ENCODE measurements at places on chromosomes 2 and 18.

DNA sequence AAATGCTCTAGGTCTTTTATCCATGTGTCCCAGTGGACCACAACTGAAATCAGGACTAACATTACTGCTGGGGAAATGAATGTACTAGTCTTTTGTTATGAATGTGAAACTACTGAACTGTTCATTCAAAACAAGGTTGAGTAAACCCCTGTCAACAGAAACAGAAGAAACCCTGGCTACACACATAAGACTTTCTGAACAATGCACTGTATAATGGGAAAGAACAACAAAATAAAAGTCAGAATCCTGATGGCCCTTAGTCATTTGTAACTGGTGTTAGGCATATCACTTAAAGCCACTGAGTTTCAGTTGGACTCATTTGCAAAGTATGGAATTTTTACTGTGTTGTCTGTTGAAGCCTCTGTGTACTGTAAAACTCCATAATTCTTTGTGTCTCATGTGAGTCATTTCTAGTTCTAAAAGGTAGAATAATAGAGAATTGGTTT, 77.0 kb upstream of the UBXN4 start:
- peak; percentile 43 for DNase-seq

DNA sequence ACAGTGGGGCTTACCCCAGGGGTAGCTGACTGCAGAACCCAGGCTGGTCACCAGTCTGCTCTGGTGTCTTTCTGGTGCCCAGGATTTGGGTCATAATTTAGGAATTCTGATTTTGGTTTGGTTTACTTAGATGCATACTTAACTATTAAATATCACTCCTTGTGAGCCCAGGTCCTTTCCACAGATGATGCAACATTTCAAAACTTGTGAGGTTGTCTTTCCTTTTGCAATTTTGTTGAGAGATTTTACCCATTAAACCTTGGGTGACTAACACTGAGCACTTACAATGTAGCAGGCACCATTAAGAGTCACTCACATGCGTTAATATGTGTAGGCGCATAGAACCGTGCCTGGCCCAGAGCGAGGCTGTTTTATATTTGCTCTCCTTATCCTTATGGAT, 61.8 kb upstream of the RPL31 start:
- no peak for DNase-seq

DNA sequence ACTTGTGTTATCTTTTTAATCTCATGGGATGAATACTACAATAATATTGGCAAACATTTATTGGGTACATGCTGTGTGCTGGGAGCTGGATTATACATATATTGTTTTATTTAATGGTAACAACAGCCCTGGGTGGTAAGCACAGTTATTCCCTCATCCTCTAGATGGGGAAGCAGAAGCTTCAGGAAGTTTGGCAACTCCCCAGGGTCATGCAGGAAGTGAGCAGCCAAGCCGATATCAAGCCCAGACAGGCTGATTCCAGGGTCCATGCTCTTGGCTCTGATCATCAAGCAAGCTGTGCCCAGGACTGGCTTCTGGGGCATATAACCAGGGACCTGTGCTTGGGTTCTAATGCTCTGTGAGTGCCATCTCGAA, 155.8 kb downstream of the ZNF516 start:
- no peak for DNase-seq

DNA sequence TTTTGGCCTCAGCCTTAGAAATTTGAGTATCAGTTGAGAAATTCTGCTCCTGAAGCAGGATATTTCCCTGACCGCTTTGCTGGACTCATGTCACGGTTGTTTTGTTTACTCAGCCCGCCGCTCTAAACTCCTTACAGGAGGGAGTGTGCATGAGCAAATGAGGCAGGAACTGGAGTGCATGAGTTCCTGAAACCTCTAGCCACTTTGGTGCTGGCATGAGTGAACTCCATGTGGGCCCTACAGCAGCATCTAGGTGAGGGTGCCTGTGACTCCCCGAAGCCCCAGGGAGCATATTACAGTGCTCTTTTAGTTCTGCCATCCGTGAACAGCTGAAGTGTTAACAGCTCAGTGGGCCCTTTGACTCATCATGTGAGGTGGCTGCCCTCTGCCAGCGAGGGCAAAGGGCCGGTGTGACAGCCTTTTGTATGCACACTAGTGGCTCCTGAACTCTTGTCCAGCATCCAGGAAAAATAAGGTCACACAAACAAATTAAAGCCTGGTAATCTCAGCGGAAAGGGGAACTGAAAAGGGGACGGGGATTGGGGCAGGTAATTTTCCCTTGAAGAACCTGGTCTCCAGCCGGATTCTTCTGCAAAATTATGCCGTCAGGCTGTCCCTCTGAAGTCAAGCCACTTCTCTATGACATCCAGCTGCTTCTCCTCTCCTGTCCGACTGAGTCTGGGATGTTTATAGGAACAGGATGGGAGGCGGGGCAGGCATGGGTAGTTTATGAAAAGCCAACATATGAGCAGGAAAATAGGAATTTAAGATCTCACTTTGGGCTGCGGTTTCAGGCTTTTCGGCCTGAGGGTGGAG, 1668.7 kb downstream of the SUCLG1 start:
- DNase-seq: peak; percentile 89

DNA sequence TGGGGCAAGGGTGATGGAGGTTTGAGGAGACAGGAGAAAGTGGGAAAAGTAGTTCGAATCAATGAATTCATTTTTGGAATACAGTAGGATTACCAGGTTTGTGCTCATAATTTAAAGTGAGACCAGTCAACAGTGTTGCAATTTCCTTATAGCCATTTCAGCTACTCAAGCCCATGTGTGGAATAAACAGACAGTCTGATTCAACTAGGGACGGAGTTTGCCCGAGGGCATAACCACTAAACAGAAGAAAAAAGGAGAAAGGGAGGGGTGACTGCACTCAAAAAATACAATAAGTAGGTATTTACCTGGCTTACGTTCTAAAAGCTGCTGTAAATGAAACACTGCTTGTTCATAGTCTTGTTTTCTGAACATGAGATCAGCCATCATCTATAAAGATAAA, 55.2 kb downstream of the TTC21B start:
- no peak for DNase-seq

GRCh38 chr18:76996429-76996828, 136.2 kb downstream of the MBP start:
- no peak for DNase-seq

DNA sequence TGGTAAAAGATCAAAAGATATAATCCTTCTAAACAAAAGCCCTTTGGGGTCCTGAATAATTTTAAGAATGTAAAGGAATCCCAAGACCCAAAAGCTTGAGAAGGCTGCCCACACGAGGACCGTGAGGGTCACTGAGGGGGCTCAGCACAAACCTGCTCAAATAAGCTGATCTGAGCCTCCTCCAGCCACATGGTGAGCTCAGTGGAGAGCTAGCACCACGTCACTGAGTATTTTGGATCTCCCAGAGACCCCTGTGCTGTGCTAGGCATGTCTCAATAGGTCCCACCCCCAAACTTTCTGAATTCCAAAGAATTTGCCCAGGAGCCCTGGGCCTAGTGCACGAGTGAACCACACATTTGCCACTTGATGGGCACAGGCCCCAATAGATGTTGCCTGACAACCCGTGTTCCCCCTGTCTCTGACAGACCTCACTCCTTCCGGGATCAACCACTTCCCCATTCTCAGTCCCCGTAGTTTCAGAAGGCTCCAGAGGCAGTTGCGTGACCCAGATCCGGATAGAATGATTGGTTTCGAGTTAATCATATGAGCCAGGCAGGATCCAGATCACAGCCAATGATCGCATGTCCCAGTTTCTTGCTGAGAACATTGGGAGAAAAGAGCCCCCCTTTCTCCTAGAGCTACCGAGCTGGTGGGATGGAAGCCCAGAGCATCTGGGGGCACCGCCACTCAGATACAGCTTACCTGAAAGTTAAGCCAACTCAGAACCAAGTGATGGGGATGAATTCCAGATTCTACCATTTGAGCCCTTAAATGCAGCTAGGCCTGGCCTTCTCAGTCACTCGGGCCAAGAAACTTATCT, 203.8 kb downstream of the TNS1 start:
- no peak for DNase-seq

- DNase-seq: no peak
Observed at GRCh38 chr2:218395456-218395825, 4.2 kb upstream of the CTDSP1 start.

- DNase-seq: peak; percentile 64
Observed at GRCh38 chr2:205766779-205767359, 84.6 kb downstream of the NRP2 start.

GRCh38 chr2:119472749-119473148, 41.1 kb downstream of the TMEM37 start:
- no peak for DNase-seq

DNA sequence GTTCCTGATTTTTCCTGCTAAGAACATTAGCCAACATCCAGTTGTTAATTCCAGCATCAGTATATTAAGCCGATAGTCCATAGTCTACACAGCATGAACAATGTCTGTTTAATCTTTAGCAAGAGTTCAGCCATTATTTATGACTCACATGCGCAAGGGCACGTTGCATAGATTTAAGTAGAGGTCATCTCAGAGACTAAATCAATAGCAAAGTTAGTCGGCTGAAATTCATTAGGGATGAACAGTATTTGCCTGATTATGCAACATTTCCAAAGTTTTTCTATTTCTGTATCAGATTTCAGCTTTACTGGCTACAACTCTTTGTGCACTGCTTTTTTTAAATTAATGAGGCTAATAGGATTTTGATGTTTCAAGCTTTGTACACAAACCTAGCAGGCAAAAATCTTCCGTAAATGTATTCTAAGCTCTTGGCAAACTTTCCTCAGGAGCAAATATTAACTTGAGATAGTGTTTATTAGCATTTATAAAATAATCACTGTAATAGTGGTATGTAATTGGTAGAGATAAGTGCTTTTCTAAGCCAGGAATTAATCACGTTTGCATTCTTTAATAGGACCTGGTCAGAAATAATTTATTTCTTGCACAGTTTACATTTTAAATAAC, 578.7 kb upstream of the ID2 start:
- peak; percentile 75 for DNase-seq

DNA sequence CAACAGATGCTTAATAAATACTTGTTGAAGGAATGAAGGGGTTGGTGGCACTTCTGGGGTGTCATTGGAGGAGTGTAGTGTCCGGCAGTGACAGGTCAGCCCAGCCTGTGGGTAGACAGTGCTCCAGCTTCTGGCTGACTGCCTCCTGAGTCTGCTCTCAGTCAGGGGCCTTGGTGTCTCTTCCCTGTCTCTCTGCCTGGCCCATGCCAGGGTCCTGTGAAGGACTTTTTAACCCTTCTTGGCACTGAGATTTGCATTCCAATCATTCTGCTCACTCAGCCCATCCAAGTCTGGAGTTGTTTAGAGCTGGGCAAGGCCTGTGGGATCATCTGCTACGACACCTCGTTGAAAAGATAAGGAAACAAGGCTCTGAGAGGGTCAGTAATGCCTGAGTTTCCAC, 1.4 kb upstream of the KCNK3 start:
- peak; percentile 68 for DNase-seq

- no peak for DNase-seq
Observed at GRCh38 chr2:127146071-127146725, 39.2 kb upstream of the BIN1 start.

- DNase-seq: no peak
Observed at GRCh38 chr2:104405623-104406022, 448.3 kb upstream of the POU3F3 start.

GRCh38 chr2:238235331-238235732, 4.5 kb downstream of the HES6 start:
- DNase-seq: peak; percentile 17

DNA sequence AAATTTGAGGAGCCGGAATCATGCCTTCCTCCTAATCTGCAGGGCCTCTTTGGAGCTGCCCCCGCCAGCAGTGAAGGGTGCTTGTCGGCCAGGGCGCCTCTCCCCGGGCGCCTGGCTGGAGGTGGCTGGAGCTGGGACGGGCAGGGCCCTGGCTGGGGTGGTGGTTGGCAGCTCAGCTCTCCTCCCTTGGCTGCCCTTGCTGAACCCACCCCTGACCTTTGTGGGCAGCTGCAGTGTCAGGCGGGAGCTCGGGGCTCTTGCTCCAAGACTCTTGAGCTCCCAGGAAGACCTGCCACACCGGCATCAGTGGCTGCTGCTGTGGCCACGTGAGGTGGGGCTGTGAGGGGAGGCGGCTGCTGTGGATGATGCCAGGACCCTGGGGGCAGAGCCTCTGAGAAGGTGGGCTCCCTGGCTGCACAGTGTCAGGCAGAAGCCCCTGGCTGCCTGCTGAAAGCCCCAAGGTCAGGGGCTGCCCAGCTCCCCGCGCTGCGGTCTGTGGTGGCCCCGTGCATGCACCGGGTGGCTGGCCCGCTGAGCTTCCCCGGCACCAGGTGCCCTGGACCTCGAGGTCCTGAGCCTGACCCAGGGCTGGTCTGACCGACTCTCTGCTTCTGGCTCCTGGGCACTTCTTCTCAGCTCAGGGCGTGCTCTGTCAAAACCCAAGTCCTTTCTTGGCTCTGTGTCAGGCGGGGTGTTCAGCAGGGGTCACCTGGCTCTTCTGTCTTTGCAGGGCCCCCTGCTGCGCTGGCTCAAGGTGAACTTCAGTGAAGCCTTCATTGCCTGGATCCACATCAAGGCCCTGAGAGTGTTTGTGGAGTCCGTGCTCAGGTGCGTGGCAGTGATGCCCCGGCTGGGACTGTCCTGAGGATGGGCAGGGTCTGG, 34.5 kb downstream of the PDIA6 start:
- DNase-seq: peak; percentile 37

GRCh38 chr18:10231220-10231619, 223.2 kb upstream of the APCDD1 start:
- DNase-seq: no peak

GRCh38 chr2:241967467-241968144, 98.1 kb downstream of the RTP5 start:
- no peak for DNase-seq

- DNase-seq: no peak
Observed at GRCh38 chr2:190582736-190583506, 48.4 kb upstream of the NEMP2 start.

DNA sequence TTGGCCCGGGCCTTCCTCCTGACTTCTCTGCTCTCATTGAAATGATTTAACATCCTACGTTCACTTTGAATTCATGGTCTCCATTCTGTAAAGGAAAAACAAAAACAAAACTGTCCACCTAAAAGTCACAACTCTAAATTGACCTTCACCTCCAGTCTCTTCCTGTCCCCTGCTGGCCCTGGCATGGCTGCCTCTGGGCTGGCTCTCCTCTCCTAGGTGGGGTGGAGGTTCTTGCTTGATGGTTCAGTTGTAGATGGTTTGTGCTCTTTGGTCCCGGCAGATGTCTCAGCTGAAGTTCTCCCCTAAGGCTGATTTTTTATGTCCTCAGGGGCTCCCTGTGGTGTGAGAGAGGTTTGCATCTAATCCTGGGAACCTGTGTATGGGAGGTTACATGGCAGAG, 121.1 kb downstream of the ACKR3 start:
- DNase-seq: no peak

GRCh38 chr2:4336864-4337263, 633.5 kb downstream of the DCDC2C start:
- no peak for DNase-seq

Data from kidney tubule cell (primary cell).